ENCODE measurements at places on chromosomes 6 and 20. TPM values are rescaled to one million over a fixed set of nuclear protein-coding genes. Genes with fewer than 3 reads are reported as not detected.

Gene RARS2
- polyA plus RNA-seq: 60.4 TPM

Gene C6orf47
- polyA plus RNA-seq: 18.8 TPM

Gene LGSN
- 0.16 TPM for polyA plus RNA-seq

Gene ZNF341
- 3.4 TPM for polyA plus RNA-seq

Gene KIAA0408
- 21.4 TPM for polyA plus RNA-seq

Gene INSM1
- 0.81 TPM for polyA plus RNA-seq

Gene EFCAB8
- not detected for polyA plus RNA-seq

Gene DEFB124
- polyA plus RNA-seq: 0.41 TPM

Gene PPP1R3G
- 1.2 TPM for polyA plus RNA-seq

- no peak for DNase-seq
These were observed 5.7 kb downstream of the CCDC170 start for GRCh38 chr6:151499551-151499950.

GRCh38 chr6:31965700-31966099, 6.2 kb downstream of the DXO start:
- DNase-seq: no peak

DNA sequence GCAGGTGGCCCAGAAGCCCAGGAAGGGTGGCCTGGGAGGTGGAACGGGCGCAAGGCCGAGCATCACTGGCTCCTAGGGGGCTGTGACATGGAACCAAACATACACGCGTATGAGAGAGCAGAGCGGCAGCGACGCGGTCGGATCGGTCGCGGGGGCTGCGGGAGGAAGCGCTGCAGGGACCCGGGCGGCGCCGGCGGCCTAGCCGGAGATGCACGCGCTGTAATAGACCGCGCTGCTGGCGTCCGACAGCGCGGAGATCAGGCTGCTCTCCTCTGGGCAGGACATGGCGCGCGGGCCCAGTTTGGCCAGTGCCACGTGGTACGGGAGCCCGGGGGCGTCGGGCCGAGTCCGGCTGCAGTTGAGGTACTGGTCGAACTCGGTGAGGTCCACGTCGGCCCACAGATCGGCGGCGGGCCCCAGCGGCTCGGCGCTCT, 1.5 kb downstream of the SOX18 start:
- DNase-seq: no peak

- no peak for DNase-seq
These were observed 111.1 kb upstream of the CCDC28A start for GRCh38 chr6:138662471-138662870.

GRCh38 chr6:108952776-108953486, 104.7 kb downstream of the ARMC2 start:
- DNase-seq: no peak

GRCh38 chr6:159680104-159680503, 12.9 kb downstream of the SOD2 start:
- no peak for DNase-seq

- DNase-seq: no peak
These were observed 93.9 kb upstream of the FOXC1 start for GRCh38 chr6:1515781-1516180.

GRCh38 chr6:37033819-37034795, 28.7 kb downstream of the FGD2 start:
- DNase-seq: no peak

Measured in right lung (tissue), 10 donors.